Fibroblast of skin of left quadriceps (primary cell): ENCODE measurements at places on chromosomes 12 and 14.

DNA sequence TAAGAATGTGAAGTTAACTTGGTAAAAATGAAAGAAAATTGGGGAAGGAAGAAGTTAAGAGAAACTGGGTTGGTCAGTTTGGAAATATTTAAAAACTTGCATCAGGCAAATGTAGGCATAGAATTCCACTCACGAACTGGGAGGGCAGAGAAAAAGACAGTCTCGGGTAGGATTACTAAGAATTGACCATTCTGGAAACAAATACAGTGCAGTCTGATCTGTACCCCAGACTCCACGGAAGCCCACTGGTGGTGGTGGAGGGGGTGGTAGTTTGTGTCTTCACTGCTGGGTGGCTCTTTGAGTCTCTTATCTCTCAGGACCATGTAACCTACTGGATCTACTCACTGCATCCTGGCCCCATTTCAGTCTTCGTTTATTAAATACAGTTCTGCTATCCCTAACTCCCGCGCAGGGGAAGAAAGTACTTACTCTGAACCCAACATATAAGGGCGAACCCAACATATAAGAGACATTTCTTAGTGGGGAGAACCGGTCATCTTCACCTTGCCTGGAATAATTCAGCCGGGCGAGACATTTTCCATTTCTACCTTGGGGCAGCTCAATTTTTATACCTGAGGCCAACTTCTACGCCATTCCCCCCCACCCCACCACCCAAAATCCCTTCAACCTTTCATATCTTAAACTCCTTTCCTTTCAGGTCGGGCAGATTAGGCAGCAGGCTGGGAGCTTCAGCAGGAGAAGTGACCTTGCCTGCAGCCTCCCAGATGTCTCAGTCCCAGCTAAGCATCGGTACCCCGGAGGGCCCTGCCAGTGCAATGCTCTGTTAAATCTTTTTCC lies 1.7 kb downstream of the SLC2A3 start:
- no peak for DNase-seq

DNA sequence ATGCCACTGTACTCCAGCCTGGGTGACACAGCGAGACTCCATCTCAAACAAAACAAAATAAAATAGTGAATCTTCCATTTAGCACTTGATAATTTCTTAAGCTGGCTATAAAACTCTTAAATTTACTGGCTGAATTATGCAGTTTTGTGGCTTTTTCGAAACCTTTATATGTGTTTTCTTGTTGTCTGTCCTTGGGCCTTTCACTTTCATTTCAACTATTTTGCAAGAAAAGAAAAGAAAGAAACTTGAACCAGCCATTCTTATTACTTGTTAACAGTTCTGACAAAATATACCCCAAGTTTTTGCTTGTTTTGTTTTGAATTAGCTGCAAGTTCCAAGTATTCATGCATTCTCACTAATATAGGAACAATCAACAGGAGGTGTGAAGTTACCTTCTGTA lies 42.8 kb downstream of the PRICKLE1 start:
- DNase-seq: no peak

GRCh38 chr12:765840-766239 lies 13.5 kb downstream of the WNK1 start:
- no peak for DNase-seq

- DNase-seq: no peak
Observed at GRCh38 chr12:22248121-22248520, 86.4 kb downstream of the ST8SIA1 start.

DNA sequence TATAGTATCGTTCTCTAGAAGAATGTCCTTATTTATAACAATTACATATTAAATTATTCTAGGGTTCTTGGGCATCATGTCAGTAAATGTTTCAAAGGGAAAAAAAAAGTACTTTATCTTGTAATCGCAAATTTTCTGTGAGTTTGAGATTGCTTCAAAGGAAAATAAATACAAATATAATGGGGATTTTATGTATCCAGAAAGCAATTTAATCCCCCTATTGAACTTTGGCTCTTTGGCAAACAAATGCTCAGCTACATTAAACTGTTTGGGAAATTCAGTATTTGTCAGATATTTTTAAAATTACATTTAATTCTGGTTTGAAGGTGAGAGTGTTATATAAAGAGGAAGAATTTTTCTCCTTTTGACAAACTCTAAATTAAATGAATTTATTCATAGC lies 8.0 kb downstream of the ACSS3 start:
- DNase-seq: no peak

DNA sequence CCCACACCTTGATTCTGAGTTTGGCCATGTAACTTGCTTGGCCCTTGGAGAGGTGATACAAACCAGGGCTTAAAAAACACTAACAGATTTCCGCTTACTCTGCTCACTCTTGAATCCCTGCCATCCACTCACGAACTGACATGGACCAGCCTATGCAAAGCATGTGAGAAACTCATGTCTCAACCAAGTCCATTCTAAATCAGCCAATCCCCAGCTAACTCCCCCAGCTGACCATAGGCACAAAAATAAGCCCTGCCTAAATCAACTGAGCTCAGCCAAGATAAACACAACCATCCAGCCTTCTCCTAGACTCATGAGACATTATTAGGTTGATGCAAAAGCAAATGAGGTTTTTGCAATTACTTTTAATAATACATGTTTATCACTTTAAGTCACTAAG lies 353.9 kb upstream of the TBX3 start:
- DNase-seq: no peak

GRCh38 chr12:22729431-22729956 lies 104.5 kb downstream of the ETNK1 start:
- DNase-seq: no peak

- no peak for DNase-seq
Observed at GRCh38 chr14:75673345-75674035, 12.4 kb downstream of the TTLL5 start.

- peak; percentile 22 for DNase-seq
Observed at GRCh38 chr12:7645395-7646177, 20.1 kb downstream of the APOBEC1 start.
